ENCODE measurements at places on chromosomes 3 and 15. TPM values are rescaled to one million over a fixed set of nuclear protein-coding genes. Genes with fewer than 3 reads are reported as not detected.

- no peak for DNase-seq
These were observed 174.3 kb downstream of the MAGI1 start for GRCh38 chr3:65864357-65864904.

The MKRN3 gene
- polyA plus RNA-seq, result not detected

The PAK6 gene
- 8.1 TPM for polyA plus RNA-seq

DNA sequence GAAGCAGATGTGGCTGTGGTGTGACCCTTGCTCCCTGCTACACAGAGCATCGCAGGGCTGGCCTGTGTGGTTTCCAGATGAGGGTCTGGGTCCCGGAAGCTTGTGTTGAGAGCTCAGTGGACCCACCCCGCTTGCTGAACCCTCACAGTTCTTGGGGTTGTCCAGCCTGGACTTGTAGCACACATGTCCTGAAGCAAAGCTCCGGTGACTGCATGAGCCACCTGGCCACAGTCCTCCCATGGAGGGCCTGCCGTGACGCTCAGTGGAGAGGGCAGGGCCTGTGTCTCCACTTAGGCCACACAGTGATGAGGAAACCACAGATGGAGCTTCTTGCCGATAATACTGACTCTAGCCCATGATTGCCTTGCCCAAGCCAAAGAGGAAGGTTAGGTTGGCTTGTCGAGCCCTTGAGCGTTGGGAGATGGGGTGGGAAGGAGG, 62.6 kb downstream of the RGMA start:
- DNase-seq, result no peak

DNA sequence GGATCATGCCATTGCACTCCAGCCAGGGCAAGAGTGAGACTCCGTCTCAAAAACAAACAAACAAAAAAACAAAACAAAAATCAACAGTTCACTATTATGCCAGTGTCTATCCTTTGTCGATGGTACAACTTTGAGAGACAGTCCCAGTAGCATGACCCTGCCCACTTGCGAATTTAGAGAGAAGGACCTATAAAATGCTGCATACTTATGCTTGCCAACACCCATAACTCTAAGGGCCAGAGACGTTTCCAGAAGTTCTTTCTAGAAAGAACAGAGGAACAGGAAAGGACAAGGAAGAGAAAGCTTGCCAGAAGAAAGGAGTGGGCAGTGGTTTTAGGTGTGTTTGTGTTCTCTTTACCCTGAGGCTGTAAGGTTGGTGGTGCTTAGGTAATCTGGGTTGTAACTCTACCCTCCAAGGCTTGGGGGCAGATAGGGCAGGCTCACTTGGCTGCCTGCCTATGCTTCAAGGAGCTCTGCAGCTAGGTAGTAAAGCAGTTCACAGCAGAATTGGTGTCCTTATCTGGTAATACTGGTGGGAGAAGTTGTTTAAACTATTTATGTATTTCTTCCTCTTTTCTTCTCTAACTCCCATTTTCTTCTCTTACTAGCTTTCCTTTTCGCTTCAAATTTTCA, 50.6 kb upstream of the SPPL2A start:
- no peak for DNase-seq

- DNase-seq, result no peak
These were observed 27.4 kb downstream of the CLK3 start for GRCh38 chr15:74642734-74643664.
